ENCODE measurements at places on chromosomes 6 and 20.

GRCh38 chr6:150152891-150153876, 10.3 kb downstream of the PPP1R14C start:
- DNase-seq: no peak

- DNase-seq: no peak
These were observed 105.7 kb upstream of the FAM184A start for GRCh38 chr6:119184008-119184648.

GRCh38 chr6:121436274-121436857, 920 bp downstream of the GJA1 start:
- no peak for DNase-seq

DNA sequence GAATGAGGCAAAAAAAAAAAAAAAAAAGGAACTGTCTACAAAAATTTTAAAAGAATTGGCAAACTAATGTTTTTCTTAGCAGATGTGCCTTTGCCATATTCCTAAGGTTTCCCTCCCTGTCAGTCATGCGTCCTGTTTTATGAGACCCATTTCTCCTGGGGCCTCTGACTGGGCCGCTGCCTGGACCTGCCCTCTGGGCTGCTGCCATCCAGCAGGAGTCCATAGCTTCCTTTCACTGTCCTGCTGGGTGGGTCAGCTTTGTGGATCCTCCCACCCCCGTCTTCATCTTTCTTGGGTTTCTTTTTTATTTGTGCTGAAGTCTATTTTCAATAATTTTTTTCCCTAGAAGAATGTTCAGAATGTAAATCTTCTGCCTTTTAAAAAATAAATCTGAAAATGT, 110.8 kb upstream of the SCP2D1 start:
- DNase-seq: no peak

DNA sequence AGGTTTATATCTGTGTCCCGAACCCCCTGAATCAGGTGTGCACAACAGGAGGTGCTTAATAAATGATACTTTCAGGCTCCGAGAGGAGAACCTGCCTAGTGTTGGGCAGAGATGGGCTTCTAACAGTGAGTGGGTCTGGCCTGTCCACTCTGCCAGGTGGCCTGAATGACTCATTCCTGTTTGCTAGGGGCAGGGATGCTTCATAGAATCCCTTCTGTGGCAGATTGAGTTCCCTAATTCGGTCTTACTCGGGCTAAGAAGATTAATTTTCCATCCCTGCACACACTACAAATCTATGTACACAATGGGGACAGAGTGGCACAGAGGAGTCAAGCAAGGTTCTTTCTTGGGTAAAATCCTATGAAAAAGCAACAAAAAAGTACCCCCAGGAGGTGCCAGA, 19.8 kb downstream of the SDC4 start:
- no peak for DNase-seq

Measured in stimulated activated CD8-positive, alpha-beta memory T cell treated with anti-CD3 and anti-CD28 coated beads, Interleukin-15, amount 100 ng/mL, for 1 hour (primary cell).